Muscle of leg (tissue), 16 donors: ENCODE measurements at places on chromosomes 4 and X. TPM values are rescaled to one million over a fixed set of nuclear protein-coding genes. Genes with fewer than 3 reads are reported as not detected.
A peak's percentile ranks its signal among the peaks of the same experiment; 100 is the strongest.

DNA sequence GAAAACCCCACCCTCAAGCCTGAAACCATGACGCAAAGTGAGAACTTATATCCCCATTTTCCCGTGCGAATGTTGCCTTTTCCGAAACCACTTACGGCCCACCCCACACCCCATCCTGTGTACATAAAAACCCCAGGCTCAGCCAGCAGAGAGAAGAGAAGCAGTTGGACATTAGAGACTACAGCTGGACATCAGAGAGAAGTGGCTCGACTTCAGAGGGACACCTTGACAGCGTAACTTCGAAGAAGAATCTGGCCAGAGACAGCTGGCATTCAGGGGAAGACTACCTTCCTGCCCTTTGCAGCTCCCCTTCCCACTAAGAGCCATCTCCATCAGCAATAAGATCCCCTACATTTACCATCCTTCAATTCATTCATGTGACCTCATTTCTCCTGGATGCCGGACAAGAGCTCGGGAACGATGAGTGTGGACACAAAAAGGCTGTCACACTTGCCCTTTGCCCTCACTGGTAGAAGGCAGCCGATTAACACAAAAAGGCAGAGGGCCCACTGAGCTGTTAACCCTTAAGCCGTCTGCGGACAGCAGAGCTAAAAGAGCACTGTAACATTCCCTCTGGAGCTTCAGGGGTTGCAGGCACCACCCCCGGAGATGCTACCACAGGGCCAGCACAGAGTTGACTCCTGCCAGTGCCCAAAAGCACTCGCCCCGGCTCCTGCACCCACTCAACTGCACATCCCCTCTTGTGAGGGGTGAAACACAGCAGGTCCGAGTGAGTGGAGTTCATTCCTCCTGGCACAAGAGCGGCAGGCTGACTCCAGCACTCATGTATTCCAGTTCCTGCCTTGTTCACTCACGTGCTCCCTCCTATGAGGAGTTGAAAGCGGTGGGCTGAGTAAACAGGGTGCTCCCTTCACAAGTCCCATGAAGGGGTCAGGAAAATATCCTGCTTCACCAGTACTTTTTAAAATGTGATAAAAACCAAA is 7.5 kb downstream of the CHM start:
- no peaks in the 10 kb centered on the region for H3K4me1 ChIP-seq
- peaks cover 6% of the 10 kb centered on the region for H3K27me3 ChIP-seq
- DNase-seq = no peak
- H3K27ac ChIP-seq = no peak overlapping the region

- H3K4me1 ChIP-seq = peaks cover 15% of the 10 kb centered on the region
- no peak overlapping the region for H3K4me3 ChIP-seq
- no peak overlapping the region for H3K27ac ChIP-seq
- DNase-seq = no peak
- H3K36me3 ChIP-seq = no peaks in the 10 kb centered on the region
- H3K27me3 ChIP-seq = no peaks in the 10 kb centered on the region
Measured at GRCh38 chr4:76748649-76749048, 149.3 kb downstream of the SOWAHB start.

DNA sequence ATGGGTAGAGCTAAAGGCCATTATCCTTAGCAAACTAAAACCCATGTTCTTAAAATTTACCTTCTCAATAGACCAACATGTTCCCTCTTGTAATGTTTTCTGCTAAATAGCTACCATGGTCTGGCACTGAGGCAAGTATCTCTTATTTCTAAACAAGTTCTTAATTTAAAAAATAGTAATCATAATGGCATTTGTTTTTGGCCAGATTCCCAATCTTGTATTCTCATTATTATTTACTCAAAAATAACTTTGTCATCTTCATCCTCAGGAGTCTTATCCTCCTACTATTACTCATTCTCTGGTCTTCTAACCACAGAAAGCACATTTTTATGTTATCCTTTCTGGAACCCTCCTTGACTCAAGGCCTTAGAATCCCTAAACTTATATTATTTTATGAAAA is 931.2 kb downstream of the CCSER1 start:
- no peaks in the 10 kb centered on the region for H3K36me3 ChIP-seq
- no peak overlapping the region for H3K27ac ChIP-seq
- no peak for DNase-seq
- no peak overlapping the region for H3K4me3 ChIP-seq
- H3K27me3 ChIP-seq = no peaks in the 10 kb centered on the region
- H3K4me1 ChIP-seq = no peaks in the 10 kb centered on the region

DNA sequence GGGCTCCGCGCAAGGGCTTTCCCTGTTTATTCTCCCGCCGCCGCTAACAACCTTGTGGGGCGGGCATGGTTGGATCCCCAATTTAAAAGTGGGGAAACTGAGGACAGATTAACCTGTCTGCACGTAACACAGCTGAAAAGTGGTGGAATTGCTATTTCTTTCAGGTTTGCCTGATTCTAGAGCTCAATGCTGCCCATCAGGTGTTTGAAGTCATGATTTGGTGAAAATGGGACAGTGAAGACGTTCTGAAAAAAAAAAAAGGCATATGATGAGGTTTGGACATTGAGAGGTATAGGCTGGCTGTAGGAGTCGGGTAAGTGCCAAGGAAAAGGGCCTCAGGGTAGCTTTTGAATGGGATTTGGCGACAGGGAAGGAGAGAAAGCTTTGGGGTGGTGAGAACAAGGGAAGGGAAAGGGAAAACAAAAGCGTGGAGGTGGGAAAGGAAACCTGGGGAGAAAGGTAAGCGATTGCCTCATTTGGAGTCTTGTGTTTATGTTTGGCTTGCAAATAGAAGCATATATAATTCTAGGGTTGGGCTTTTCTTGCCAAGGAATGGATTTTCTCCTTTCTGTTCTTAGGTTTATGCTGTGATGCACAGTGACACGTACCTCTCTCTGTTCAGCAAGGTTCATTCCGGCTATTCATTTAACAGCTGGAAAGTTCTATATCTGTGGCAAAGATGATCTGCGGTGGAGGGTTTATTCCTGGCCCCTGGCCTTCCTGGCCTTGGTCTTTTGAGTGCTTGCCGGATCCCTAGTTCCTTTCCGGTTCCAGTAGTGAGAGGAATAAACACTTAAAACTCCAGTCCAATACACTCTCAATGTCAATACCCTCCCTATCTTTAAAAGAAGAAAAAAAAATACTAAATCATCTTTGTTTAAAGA is 2.4 kb upstream of the STIM2 start:
- no peaks in the 10 kb centered on the region for H3K36me3 ChIP-seq
- DNase-seq = peak; percentile 22
- H3K4me3 ChIP-seq = peak overlapping the region; percentile 78
- H3K27me3 ChIP-seq = no peaks in the 10 kb centered on the region
- peaks cover 20% of the 10 kb centered on the region for H3K4me1 ChIP-seq
- H3K27ac ChIP-seq = peak overlapping the region; percentile 96

DNA sequence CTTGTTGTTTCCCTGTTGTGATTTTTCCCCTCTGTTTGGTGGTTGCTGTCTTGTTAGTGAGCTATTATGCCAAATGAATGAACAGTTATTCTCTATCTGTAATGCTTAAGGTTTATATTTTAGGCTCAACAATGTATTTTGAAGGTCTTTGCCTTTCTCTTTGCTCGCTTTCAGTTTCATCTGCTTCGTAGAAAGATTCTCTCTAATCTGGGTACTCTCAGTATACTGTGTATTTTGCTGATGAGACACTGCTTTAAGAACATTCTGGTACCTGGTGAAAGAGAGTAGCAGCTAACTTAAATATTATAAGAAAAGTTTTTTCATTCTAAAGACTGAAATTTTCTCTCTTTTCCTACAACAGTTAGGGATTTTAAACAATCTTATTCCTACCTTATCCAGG is 1274.7 kb upstream of the PABPC4L start:
- no peak overlapping the region for H3K27ac ChIP-seq
- no peaks in the 10 kb centered on the region for H3K4me1 ChIP-seq
- no peak for DNase-seq
- H3K4me3 ChIP-seq = no peak overlapping the region

- peak; percentile 44 for DNase-seq
- peaks cover 38% of the 10 kb centered on the region for H3K27me3 ChIP-seq
- H3K4me1 ChIP-seq = peaks cover 12% of the 10 kb centered on the region
- H3K27ac ChIP-seq = no peak overlapping the region
- H3K4me3 ChIP-seq = peak overlapping the region; percentile 27
Measured at GRCh38 chr4:76896614-76897535, 1.1 kb downstream of the SOWAHB start.

DNA sequence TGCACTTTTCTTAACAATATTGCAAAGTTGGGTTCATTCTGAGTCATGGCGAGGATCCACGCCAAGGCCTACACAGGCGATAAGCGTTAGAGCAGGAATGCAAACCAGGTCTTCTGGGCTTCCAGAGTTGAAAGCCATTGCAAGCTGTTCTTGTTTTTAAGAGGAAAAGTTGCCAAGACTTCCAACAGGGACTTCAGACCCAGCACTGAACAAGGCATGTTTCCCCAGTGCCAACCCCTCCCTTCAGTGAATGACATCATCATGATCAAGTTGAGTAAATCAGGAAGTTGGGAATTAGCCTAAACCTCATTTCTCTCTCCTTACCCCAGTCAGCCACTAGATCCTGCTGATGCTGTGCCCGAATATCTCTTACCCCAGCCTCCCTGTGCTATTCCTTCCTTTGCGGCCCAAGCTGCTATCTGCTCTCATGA is 355.1 kb downstream of the HS3ST1 start:
- H3K4me3 ChIP-seq = no peak overlapping the region
- peak; percentile 44 for DNase-seq
- H3K27ac ChIP-seq = no peak overlapping the region
- no peaks in the 10 kb centered on the region for H3K4me1 ChIP-seq
- no peaks in the 10 kb centered on the region for H3K36me3 ChIP-seq

- peaks cover 59% of the 10 kb centered on the region for H3K27me3 ChIP-seq
- H3K4me3 ChIP-seq = peak overlapping the region; percentile 75
- DNase-seq = peak; percentile 90
- no peaks in the 10 kb centered on the region for H3K36me3 ChIP-seq
Measured at GRCh38 chrX:68693481-68694434, 46.3 kb downstream of the STARD8 start.

DNA sequence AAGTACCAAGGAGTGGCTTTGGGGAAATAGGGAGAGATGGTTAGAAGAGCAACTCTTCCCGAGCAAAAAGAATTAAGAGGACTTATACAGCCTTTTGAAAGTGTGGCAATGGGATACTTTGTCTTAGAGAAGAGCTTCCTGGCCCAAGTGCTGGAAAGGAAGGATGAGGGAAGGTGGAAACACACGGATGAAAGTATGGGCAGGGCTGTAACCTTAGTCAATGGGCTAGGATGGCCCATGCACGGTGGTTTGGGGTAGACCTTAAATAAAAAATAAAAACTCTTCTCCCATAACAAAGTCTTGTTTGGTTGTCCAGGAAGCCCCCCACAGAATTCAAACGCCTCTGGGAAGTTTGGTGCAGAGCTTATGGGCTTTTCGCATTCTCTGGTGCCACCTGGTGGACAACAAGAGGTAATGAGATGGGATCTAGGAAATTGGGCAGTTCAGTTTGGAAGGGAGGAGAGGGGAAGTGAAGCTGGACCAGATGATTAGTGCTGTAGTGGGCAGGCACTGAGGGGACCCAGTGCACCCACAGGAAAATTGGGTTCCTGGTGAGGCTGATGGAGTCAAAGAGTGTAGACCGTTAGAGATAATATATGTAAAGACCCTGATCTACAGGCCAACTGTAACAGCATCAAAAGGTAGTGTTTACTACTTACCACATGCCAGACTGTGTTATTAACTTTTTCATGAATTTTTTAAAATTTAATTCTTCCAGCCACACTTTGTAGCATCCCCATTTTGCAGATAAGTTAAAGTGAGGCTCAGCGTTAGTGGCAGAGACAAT is 13.8 kb upstream of the ENOX2 start:
- DNase-seq = peak; percentile 68
- no peak overlapping the region for H3K27ac ChIP-seq
- H3K4me3 ChIP-seq = no peak overlapping the region
- H3K27me3 ChIP-seq = peaks cover 9% of the 10 kb centered on the region
- no peaks in the 10 kb centered on the region for H3K4me1 ChIP-seq
- no peaks in the 10 kb centered on the region for H3K36me3 ChIP-seq

The ANK2 gene
- total RNA-seq = 282 TPM

The UTP3 gene
- 10.7 TPM for total RNA-seq

DNA sequence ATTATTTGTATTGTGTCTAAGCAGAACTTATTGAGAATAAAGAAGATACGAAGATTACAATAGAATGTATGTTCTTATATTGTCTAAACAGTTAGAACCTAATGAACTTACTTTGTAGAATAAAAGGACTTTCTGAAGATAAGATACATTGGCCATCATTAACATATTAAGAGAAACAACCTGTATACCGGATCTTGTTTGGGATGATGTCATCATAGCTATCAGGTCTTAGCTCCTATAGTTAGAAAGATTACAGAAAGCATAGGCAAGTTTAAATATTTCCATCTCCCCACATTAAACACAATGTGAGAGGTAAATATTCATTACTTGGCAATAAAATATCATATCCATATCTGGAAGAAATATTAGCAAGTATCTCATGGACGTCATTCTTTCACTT is 282.3 kb downstream of the PACRGL start:
- no peak for DNase-seq
- no peak overlapping the region for H3K4me3 ChIP-seq
- H3K27ac ChIP-seq = no peak overlapping the region
- H3K27me3 ChIP-seq = peaks cover 6% of the 10 kb centered on the region
- peaks cover 9% of the 10 kb centered on the region for H3K4me1 ChIP-seq

The FAM9B gene
- total RNA-seq = not detected

DNA sequence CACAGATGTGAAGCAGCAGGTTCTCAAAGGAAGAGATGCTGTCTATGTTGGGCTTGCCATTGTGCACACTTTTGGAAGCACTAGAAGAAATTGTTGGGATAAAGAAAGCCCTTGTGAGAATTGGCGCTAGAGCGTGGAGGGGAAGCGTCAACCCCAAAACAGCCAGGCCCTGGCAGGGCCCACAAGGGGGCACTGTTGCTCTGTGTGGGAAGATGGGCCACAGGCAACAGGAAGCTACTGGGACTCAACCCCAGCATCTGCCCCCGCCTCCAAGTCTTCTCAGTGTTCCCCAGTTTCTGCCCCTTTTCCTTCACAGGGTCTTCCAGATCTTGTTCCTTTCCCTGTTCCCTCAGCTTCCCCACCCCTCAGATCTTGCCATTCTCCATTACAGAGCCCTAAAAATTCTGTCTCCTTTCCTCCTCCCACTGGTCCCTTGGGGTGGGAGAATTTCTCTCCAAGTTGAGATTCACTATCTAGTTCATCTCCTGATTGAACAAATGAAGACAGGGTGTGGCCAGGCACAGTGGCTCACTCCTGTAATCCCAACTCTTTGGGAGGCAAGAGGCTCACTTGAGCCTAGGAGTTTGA is 85.5 kb downstream of the STARD8 start:
- H3K4me3 ChIP-seq = no peak overlapping the region
- no peaks in the 10 kb centered on the region for H3K4me1 ChIP-seq
- no peak overlapping the region for H3K27ac ChIP-seq
- DNase-seq = peak; percentile 48
- no peaks in the 10 kb centered on the region for H3K36me3 ChIP-seq
